ENCODE measurements at places on chromosomes 4 and X.

- DNase-seq = no peak
Measured at GRCh38 chr4:158446106-158446505, 75.6 kb upstream of the RXFP1 start.

- no peak for DNase-seq
Measured at GRCh38 chr4:105227054-105227453, 80.4 kb downstream of the TET2 start.

- no peak for DNase-seq
Measured at GRCh38 chr4:176404621-176405020, 84.9 kb downstream of the SPCS3 start.

DNA sequence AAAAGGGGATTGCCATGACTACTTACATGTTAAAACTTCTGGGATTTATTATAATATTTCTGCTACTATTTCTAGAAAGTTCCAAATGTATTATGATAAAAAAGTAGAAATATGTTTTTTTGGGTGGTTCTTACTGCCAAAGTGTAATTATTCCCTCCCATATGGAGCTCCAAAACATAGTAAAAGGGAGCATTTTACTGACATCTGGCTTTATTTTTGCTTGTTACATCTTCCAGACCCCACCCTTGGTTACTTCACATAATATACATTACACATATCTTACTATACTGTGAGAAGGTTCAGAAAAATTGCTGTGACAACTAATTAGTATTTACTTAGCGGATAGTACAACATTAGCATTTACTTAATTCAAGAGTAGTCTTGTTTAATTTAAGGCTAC is 205.1 kb upstream of the TLL1 start:
- no peak for DNase-seq

DNA sequence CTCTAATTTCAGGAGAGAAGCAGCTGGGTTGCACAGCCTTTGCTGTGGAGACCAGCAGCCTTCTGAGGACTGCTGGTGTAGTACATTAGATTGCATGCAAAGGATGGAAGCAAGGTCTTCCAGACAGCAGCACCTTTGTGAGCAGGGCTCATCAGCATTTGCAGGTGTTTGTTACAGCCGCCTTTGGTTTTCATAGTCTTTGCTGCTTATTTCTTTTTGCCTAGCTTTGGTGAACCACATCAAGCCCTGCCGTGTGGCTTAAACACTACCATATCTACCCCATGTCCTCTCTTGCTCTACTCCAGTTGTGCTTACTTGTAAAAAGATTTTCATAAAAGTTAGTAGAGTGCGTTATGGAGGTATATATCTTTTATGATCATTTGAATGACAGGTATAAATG is 57.5 kb downstream of the MTM1 start:
- no peak for DNase-seq

DNA sequence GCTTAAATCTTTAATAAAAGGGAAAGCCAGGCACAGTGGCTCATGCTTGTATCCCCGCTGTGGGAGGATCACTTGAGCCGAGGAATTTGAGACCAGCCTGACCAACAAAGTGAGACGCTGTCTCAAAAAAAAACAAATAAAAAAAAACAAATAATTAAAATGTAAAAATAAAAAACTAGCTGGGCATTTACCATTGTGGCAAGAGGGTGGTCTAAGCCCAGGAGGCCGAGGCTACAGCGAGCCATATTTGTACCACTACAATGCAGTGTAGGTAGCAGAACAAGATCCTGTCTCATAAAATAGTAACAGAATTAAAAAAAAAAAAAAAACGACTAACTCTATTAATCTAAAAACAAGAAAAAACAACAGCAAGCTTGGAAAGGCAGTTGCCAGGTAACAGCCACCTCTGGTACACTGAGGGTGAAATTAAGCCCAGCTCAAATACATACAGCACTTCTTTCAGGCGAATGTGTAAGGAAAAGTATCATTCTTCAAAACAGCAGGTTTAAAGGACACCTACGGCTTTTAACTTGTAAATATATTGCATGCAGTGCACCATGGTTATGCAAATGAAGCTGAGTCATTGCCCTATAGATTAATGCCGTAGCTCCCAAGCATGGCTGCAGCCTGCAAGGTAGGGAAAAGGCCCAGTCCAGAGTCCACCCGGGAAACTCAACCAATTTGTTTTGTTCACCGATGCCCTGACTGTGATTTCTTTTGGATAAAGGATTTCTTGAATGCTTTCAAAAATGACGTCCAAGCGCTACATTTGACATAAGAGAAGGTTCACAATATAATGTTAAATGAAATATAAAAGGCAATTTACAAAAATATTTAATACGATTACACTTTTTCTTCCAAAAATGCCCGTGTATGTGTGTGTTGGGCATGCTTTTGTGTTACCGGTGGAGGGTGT is 14.5 kb upstream of the TXLNG start:
- DNase-seq = no peak

- DNase-seq = no peak
Measured at GRCh38 chr4:8437281-8437680, 3.2 kb downstream of the ACOX3 start.

- DNase-seq = no peak
Measured at GRCh38 chr4:141036786-141037185, 96.5 kb downstream of the RNF150 start.

- no peak for DNase-seq
Measured at GRCh38 chr4:29817961-29818360, 902.2 kb upstream of the PCDH7 start.

DNA sequence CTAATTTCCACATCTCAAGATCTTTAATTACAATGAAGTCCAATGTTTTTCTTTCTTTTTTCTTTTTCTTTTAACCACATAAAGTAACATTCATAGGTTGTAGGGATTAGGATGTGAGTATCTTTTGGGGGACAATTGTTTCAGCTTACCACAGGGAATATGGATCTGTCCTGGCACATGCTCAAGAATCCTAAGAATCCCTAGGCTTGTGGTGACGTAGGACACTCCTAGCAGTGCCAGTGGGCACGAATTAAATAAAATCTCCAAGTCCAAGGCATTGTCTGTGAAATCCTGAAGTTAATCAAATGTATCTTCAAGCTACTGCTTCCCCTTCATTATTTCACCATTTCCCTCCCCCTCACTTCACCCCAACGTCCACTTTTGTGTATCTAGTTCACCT is 2.6 kb upstream of the LAS1L start:
- DNase-seq = no peak

GRCh38 chrX:78624962-78625909 is 33.9 kb downstream of the RTL3 start:
- no peak for DNase-seq

GRCh38 chr4:98570151-98570797 is 88.1 kb downstream of the TSPAN5 start:
- no peak for DNase-seq

GRCh38 chr4:185464183-185464582 is 7.3 kb downstream of the CCDC110 start:
- no peak for DNase-seq

DNA sequence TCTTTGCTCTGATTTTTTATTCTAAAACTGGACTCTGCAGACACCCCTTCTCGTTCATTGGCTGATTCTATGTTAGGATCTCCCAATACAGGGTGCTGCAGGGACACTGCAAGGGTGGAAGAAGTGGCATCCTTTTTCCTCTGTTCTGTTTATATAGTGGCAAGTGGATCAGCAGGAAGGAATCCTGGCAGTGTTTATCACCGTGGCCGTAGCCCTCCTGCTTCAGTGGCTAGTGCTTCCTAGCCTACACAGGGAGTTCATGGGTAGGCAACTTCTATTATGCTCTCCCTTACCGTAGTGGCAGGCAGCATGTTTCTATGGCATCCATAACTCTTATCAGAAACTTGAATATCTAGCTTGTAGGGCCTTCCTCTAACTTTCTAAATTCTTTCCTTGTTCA is 6.4 kb upstream of the AP1AR start:
- DNase-seq = no peak

- DNase-seq = no peak
Measured at GRCh38 chr4:94408549-94409374, 43.0 kb upstream of the PDLIM5 start.

DNA sequence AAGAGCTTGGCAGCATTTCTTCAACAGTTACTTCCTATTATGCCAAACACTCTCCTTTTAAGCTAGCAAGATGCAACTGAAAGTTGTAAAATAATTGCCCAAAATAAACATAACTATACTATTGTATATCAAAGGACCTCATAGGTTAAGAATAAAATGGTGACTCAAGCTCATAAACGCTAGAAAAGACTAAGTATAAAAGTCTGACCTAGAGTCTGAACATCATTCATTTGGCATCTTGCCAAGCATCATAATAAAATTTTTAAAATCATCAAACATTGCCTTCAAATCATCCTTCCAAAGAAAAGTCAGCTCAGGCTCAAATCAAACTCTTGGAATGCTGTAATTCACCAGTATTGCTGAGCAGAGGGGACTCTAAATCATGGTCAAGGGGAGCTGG is 281.2 kb downstream of the QDPR start:
- no peak for DNase-seq

- no peak for DNase-seq
Measured at GRCh38 chr4:148103597-148104355, 338.4 kb downstream of the NR3C2 start.

- DNase-seq = no peak
Measured at GRCh38 chr4:167032871-167033270, 201.4 kb downstream of the SPOCK3 start.
